ENCODE measurements at places on chromosomes 7 and 10. TPM values are rescaled to one million over a fixed set of nuclear protein-coding genes. Genes with fewer than 3 reads are reported as not detected.
A peak's percentile ranks its signal among the peaks of the same experiment; 100 is the strongest.

UPK3BL2 gene
- total RNA-seq: 19.3 TPM

GRCh38 chr10:33807531-33808359, 473.3 kb upstream of the NRP1 start:
- H3K4me1 ChIP-seq: no peaks in the 10 kb centered on the region
- no peaks in the 10 kb centered on the region for H3K36me3 ChIP-seq
- no peak overlapping the region for H3K27ac ChIP-seq

NAMPT gene
- 184 TPM for total RNA-seq

RBM17 gene
- 92.5 TPM for total RNA-seq

PAX2 gene
- total RNA-seq: not detected

AKAP9 gene
- 85.3 TPM for total RNA-seq

GRCh38 chr10:94092848-94093247, 99.1 kb downstream of the PLCE1 start:
- no peak overlapping the region for H3K4me3 ChIP-seq
- no peaks in the 10 kb centered on the region for H3K36me3 ChIP-seq
- peak overlapping the region; percentile 5 for H3K27ac ChIP-seq
- DNase-seq: no peak
- peaks cover 4% of the 10 kb centered on the region for H3K4me1 ChIP-seq

KIAA1217 gene
- 23.5 TPM for total RNA-seq

DNA sequence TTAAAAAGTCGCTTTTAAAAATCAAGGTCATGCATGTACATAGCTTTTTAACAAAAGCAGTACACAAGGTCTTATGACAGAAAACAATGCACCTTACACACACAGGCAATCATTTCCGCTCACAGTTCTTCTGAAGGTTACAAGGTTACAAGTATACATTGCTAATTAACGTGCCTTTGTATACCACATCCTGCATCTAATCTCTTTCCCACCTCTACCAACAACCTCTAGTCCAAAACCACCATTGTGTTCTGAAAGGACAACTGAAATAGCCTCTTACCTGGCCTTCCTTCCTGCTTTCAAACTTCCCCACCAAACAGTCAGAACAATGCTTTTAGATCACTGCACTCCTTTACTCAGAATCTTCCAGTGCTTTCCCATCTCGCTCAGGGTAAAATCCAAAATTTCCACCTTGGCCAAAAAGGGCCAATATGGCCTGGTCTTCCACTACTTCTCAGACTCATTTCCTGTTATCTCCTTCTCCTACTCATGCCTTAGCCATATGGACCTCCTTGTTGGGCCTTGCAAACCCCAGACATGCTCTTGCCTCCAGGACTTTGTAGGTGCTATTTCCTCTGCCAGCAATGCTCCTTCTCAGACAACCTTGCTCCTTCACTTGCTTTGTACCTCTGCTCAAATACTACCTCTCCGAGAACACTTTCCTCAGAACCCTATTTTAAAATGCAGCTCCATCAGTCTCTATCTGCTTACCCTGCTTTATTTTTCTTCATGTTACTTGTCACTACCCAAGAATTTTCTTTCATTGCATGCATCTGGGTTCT, 205.4 kb downstream of the DNAJC1 start:
- H3K36me3 ChIP-seq: no peaks in the 10 kb centered on the region
- H3K27ac ChIP-seq: no peak overlapping the region

GRCh38 chr10:53580465-53580864, 807.9 kb upstream of the MBL2 start:
- H3K27me3 ChIP-seq: no peaks in the 10 kb centered on the region
- DNase-seq: no peak
- H3K4me3 ChIP-seq: no peak overlapping the region
- H3K36me3 ChIP-seq: no peaks in the 10 kb centered on the region
- H3K4me1 ChIP-seq: no peaks in the 10 kb centered on the region

DNA sequence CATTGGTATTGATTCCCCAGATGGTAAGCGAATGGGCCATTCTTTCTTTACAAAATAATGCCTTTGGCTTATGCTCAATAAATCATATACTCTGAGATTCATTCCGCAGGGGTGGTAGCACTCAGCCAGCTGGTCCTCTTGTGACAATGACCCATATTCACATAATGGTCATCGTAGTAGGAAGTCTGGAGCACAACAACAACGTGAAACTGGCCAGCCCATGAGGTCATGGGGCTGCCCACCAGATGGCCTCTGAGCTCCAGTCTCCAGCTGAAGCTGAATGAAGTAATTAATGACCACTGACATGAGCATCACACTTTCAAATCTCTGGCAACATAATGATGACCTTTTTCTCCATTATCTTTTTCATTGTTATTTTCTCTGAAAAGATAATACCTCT, 42.3 kb upstream of the SORCS1 start:
- no peak overlapping the region for H3K4me3 ChIP-seq
- H3K27ac ChIP-seq: no peak overlapping the region
- H3K27me3 ChIP-seq: no peaks in the 10 kb centered on the region
- DNase-seq: no peak
- H3K36me3 ChIP-seq: no peaks in the 10 kb centered on the region

LIPF gene
- total RNA-seq: not detected
